ENCODE measurements at places on chromosomes 7 and 10. TPM values are rescaled to one million over a fixed set of nuclear protein-coding genes. Genes with fewer than 3 reads are reported as not detected.

DNA sequence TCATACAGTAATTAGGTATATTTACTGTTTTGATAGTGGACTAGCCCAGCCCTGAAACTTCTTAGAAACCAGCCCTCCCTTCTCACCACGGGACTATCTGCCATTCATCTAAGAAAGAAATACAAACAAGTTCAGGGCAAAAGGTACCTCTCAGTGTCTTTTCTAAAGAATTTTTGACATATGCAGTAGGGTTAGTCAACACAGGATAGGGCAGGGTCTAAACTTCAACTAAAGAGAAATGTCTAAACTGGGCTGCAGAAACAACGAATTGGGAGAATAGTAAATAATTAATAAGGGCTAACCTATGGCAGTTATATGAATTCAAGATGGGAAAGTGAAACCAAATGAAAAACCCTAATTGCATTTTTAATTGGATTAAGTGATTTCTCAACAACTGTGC is 496.6 kb downstream of the INHBA start:
- no peak for ATAC-seq

GRCh38 chr10:101903827-101904550 is 60.4 kb upstream of the KCNIP2 start:
- ATAC-seq: no peak

GRCh38 chr7:141039376-141039775 is 24.6 kb upstream of the MRPS33 start:
- no peak for ATAC-seq

DNA sequence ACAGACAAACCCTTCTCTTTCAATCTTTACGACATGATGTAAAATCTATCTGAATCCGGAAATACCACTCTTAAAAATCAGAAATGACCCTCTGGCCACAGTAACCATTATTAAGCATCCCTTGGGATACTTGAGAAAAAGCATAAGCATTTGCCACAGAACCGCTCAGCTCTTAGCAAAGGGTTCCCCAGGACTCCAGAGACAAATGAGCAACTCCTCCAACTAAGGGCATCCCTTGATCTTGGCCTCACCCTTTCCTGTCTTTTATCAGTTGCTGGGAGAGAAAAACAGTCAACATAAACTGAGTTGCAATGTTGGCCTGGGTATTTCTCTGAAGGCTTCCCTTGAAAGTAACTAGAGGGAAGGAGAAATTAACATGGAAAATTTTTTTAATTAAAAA is 3.5 kb downstream of the PDLIM1 start:
- ATAC-seq: no peak

- ATAC-seq: peak; percentile 56
Observed at GRCh38 chr10:111390813-111391563, 314.2 kb downstream of the ADRA2A start.

- no peak for ATAC-seq
Observed at GRCh38 chr7:51062222-51062987, 254.2 kb downstream of the COBL start.

Gene ACTL6B
- 51.9 TPM for total RNA-seq

GRCh38 chr7:92830532-92831110 is 5.8 kb downstream of the CDK6 start:
- no peak for ATAC-seq

DNA sequence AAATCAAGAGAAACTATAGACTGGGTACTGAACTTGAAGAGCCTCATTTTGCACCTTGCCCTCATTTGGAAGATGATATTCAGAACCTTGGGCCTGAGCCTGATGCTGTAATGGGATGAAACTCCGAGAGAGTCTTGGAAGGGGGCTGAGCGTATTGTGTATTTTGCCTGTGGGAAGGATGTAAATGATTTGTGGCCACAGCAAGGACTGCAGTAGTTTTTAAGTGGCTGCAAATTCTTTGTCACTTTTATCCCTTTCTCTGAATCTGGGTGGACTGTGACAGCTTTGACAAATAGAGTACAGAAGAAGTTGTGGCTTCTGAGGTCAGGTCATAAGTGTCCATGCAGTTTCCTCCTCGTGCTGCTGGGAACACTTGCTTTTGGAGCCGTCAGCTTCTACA is 221.2 kb downstream of the ADRA2A start:
- ATAC-seq: no peak

DNA sequence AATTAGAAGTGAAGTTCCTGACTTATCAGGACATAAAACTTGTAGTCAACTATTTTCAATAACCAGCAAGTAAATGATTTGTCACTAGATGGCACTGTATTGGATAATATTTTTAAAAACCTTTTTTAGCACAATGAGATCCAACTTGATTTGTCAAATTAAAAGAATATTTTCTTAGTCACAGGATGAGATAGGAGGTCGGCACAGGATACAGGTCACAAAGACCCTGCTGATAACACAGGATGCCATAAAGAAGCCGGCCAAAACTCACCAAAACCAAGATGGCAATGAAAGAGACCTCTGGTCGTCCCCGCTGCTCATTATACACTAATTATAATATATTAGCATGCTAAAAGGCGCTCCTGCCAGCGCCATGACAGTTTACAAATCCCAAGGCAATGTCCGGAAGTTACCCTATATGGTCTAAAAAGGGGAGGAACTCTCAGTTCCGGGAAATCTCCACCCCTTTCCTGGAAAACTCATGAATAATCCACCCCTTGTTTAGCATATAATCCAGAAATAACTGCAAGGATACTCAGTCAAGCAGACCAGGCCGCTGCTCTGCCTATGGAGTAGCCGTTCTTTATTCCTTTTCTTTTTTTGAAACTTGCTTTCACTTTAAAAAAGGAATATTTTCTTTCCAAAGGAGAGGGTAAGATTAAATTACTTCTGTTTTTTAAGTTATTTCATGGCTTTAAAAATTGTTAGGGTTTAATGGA is 255.7 kb upstream of the MKLN1 start:
- peak; percentile 24 for ATAC-seq

- ATAC-seq: peak; percentile 76
Observed at GRCh38 chr7:118839515-118839914, 615.0 kb downstream of the ANKRD7 start.

Gene CHCHD1
- 48.3 TPM for total RNA-seq

Gene C1GALT1
- 13.8 TPM for total RNA-seq

DNA sequence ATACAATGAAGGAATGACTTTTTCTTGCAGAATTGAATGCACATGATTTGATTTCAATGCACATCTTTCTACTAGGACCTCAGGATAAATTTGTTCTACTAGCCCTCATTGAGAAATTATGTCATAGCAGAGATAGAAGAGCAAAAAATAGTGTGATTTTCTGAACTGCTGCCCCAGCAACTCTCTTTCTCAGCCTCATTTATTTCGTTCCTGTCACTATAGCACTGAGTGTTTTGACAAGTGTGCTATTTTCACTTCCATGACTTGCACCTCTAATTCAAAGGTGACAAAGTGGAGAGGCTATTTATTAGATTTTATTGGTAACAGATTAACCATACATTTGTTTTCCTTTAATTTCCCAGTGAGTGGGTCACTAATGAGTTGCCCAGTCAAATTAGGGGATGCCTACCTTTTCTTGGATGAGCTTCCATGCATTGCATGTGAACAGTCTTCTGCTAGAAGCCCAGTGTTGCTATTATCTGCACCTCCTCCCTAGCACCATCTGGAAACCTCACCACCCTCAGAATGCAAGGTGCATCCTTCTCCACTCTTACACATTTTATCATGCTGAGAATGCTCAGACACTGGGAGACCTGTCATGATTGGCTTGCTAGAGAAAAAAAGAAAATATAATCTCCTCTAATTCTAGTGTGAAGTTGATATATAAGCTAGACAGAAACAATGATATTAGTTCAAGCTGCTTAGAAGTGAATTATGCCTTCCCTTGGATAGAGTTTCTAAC is 119.6 kb upstream of the CTTNBP2 start:
- no peak for ATAC-seq

GRCh38 chr7:113256883-113257531 is 138.7 kb upstream of the SMIM30 start:
- ATAC-seq: no peak

Gene MINPP1
- total RNA-seq: 19.7 TPM

Gene HDAC9
- 21.9 TPM for total RNA-seq

DNA sequence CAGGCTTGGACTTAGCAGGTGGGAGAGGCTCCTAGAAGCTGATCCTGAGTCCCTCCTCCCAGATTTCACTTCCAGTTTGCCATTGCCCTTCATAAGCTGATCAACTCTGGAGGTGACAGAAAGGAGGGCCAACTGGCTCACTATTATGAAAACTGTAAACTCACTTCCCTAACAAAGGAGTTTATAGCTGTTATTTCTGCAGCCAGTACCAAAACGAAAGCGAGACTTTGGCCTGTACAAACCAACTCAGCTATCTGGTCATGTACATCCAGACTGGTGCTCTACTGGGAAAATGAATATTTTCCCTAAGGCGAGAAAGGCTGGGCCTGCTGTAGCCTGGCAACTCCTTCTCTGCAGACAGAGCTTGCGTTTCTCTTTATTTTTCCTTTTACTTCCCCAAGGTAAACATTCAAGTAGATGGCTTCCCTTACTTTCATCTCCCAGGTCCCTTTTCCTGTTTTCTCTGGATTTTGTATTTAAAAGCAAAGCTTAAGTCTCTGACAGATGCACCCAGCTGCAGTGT is 54.7 kb downstream of the GALNT17 start:
- ATAC-seq: no peak

DNA sequence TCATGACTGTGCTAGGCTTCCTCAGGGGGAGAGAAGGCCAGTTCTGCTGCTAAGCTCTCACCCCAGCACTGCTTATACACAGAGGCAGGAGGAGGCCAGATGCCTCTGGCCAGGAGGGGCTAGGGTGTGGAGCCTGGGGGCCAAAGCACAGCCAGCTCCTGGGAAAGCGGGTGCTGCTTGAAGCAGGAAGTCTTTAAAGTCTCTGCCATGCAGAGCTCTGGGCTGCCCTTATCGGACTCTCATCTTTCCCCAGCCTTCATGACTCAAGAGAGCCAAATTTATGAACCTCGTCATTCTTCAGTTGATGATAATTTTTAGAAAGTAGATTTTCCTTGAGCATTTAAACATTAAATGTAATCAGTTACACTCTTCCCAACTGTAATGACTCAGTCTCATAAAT is 11.2 kb upstream of the TSPAN14 start:
- peak; percentile 31 for ATAC-seq

Gene AKR1C8
- not detected for total RNA-seq

Gene GPR22
- 5.5 TPM for total RNA-seq

- ATAC-seq: no peak
Observed at GRCh38 chr7:134108802-134109201, 18.3 kb upstream of the LRGUK start.
